ENCODE measurements at places on chromosomes 12 and 14.
A peak's percentile ranks its signal among the peaks of the same experiment; 100 is the strongest.

DNA sequence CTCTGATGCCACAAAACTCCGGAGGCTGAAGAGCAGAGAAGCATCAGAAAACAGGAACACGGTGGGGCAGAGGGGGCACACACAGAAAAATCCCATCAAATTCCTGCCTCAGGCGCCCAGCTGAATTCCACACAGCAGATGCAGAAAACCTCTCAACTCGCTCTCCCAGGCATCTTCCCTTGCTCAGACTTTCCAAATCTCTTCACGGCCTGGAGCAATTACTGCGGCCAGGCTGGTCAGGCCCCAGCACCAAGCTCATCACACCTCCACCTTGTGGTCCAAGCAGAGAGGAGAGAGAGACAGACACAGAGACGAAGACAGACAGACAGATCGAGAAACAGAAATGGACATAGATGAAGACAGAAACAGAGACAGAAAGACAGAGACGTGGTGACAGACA, 89.0 kb downstream of the NCOR2 start:
- DNase-seq: no peak

- no peak for DNase-seq
These were observed 136.9 kb downstream of the RIMBP2 start for GRCh38 chr12:130579231-130579630.

DNA sequence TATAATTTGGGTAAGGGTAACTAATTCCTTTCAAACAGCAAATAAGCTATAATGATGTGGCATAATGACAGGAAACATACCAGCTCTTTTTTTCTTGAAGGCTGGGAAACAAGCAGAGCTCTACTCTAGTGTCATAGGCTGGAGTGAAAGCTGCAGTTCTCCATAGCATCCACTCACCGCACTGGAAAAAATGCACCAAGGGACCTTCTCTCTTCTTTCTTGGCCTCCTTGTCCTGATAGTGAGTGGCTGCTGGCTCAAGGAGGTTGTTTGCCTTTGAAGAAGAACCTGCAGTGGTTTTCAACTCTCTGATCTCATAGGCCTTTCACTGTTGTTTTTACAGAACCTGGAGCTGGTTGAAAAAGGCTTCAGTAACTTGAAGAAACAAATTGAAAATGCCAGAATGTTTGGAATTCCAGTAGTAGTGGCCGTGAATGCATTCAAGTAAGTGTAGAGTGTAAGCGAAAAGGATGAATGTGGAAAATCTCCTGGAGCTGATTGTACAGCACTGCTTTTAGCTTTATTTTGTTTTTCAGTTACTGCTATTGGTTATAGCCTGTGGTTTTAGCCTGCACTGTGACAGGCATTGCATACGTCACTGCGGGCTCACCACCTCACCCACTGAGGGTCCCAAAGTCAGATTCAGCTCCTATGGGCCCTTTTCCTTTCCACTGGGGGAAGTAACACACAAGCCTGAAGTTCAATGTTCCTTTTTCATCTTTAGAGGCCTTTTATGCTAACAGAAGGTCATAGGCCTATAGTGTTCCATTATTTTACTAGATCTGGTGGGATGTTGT, 17.2 kb upstream of the AKAP5 start:
- no peak for DNase-seq

- DNase-seq: peak; percentile 1
These were observed 350.7 kb upstream of the SEL1L start for GRCh38 chr14:81884382-81884781.

- no peak for DNase-seq
These were observed 1.6 kb downstream of the CTDSP2 start for GRCh38 chr12:57844709-57845477.

DNA sequence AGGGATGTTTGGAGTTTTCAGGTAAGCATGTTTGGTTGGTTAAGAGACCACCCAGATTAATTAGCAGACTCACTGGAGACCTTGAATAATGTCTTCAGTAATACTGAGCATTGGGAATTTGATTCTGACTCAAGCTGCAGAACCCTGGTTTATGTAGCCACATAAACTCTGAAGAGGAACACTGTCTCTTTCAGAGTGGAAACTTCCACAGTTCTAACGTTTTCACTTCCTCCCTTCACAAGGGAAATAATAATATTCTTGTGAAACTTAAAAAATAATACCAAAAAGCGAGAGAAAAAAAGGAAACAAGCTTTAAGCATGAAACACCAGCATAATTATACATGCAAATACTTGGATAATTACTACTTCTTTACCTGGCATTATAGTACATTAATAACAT, 40.0 kb upstream of the ST8SIA1 start:
- no peak for DNase-seq

DNA sequence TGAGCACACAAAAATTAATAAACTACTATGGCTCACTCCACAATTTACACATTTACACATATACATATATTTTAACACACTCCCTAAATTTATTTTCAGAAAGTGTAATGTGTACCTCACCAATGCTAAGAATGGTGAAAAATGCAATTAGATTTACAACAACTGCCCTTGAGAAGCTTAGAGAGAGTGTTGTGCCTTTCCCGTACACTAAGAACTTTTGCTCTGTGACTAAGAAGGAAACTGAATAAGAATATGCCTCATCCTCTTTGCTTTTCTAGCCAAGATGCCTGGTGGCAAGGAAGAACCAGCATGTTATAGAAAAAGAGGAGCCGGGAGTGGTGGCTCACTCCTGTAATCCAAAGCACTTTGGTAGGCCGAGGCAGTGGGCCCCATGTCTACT, 62.3 kb downstream of the SINHCAF start:
- no peak for DNase-seq

DNA sequence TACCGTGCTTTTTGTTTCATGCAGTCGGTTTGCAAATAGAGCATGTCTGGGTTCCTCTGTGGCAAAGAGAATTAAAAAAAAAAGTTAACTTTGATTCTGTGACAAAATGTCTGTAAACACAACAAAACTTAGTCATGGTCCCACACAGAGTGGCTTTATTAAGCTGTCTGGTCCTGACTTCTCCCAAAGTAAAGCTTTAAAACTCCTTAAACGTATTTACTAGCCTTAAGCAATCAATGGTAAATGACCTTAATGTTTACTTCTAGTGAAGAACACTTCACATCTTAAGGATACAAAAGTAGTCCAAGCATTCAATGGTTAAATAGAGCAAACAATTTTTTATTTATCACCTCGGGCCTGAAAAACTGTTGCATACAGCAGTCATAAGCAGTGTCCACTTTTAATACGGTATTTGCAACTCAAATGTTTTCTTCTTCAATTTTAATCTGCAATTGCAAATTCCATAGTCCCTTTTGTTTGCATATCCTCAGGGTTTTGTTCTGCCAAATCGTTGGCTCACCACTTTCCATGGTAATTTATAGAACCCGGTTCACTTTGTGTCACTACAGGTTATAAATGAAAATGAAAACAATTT, 453.0 kb upstream of the MIS18BP1 start:
- DNase-seq: no peak

DNA sequence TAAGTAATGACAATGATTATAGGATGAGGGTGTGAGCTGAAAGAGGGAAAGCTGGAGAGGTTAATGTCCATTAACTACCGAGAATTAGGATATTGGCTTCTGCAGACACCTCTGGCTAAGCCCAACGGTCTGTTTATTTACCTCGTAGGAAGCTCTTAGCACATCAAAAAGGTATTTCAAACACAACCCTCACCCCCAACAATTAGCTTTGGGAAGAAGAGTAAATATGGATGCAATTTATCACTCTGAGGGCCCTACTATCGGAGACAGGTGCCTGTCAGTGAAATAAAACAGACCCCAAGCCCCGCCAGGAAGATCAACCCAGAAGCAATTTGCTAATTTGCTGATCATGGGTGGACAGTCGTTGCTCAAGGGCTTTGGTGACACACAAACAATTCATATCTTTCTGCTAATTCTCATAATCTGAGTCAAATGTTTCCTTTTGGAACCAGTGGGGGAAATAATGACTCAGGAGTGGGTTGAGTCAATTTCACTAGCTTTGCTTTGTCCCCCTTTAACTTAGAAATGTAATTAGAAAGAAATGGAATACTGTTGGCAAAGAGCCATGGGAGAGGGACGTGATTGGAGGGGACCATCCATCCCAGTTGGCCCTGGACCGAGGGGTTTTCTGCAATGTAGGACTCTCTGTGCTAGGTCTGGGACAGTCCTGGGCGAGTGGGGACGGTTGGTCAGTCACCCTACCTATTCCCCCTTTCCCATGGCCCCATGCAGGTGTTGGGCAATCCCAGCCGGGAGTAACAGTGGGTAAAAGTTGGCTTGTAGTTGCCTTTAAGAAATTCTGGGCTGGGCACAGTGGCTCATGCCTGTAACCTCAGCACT, 99.1 kb upstream of the MED13L start:
- no peak for DNase-seq

GRCh38 chr12:51884676-51885229, 3.1 kb upstream of the ANKRD33 start:
- no peak for DNase-seq

DNA sequence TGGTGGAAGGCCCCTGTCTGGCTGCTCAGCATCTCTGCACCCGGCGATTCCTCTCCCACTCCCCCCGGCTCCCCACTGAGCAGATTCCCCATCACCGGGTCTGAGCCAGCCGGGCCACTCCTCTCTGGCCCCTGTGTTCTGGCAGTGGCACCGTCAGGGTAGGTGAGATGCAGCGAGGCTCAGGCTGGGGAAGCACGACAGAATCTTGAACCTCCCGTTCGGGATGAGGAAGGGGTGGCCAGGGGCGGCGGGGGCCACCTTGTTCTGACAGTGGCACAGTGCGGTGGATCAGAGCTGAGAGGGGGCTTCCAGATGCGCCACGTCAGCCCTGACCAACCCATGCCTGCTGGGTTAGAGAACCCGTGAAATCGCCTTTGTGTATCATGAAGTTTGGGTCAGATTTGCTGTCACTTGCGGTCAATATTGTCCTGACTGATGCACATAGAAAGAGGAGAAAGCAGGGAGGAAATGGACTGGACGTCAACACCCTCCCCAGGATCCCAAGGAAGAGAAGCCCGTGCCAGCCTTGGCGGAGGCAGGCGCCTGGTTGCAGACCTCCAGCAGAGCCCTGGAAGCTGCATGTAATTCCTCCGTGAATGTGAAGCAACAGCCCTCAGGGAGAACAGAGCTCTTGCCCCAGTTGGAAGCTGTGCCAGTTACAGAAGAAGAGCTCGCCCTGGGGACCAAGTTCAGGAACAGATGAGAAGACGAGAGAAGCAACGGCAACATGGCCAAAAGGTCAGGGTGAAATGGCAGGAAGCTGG, 137.1 kb upstream of the SFSWAP start:
- DNase-seq: no peak

DNA sequence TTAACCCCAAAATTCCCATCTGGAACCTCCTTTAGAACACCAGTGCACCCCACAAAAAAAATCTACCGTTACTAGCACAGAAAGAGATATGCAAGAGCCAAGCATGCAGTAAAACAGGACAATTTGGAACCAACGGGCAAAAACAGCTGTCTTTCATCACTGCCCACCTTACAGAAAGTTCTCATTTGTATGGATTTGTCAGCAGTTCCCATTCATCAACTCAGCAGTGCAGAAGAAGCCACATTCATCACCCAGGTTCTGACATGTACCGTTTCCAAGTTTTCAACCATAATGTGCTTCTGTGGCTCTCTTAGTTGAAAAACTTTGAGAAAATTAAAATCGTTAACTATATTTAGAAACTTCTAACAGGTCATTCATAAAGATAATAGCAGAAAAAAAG, 387.0 kb downstream of the RPS29 start:
- no peak for DNase-seq

GRCh38 chr14:75506930-75507329, 15.3 kb upstream of the BATF start:
- DNase-seq: no peak

GRCh38 chr12:125604976-125605375, 539.7 kb downstream of the AACS start:
- no peak for DNase-seq

- DNase-seq: no peak
These were observed 16.0 kb upstream of the PLEKHH1 start for GRCh38 chr14:67517083-67517482.

GRCh38 chr12:91947459-91947858, 198.2 kb downstream of the BTG1 start:
- no peak for DNase-seq

DNA sequence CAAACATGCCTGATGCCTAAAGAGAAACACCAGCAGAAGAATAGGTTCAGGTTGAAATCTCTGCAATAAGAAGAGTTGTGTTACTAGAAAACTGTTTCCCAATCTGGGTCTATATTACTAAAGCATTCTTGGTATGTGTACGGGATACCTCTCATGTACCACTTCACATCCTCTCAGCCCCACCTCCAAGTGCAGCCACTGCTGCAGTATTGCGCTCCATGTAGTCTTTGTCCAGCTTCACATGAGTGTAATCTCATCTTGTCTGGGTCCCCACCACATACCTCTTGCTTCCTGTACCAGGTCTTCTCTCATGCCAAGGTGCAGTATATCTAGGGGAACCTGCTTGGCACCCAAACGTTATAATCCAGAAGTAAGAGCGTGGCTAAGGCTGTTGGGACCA, 187.5 kb upstream of the EEA1 start:
- DNase-seq: no peak

Data from putamen (tissue), 1 donor.